ENCODE measurements at places on chromosomes 7 and 10.

GRCh38 chr10:110042891-110043290 is 35.1 kb downstream of the ADD3 start:
- DNase-seq: no peak

- DNase-seq: peak; percentile 67
Observed at GRCh38 chr7:92177362-92177761, 1.6 kb downstream of the LRRD1 start.

DNA sequence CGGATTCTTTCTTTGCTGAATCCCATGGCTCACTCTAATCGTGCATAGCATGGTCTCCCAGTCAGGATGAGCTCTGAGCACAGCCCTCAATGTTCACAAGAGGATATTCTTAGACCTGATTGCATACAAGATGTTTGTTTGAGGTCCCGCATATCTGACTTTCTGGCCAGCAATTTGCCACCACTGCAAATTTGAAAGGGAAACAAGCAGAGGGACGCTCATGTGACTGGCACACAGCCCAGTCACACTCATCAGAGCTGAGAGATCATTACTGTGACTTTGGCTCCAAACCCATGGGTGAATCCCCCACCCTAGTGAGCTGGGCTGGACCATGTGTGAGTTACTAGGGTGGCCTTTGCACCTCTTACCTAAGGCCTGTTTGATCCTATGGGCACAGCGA is 9.9 kb downstream of the TAS2R41 start:
- DNase-seq: no peak

- DNase-seq: no peak
Observed at GRCh38 chr10:31615129-31615528, 296.1 kb downstream of the ZEB1 start.

- DNase-seq: no peak
Observed at GRCh38 chr10:124560377-124561105, 98.9 kb downstream of the LHPP start.

DNA sequence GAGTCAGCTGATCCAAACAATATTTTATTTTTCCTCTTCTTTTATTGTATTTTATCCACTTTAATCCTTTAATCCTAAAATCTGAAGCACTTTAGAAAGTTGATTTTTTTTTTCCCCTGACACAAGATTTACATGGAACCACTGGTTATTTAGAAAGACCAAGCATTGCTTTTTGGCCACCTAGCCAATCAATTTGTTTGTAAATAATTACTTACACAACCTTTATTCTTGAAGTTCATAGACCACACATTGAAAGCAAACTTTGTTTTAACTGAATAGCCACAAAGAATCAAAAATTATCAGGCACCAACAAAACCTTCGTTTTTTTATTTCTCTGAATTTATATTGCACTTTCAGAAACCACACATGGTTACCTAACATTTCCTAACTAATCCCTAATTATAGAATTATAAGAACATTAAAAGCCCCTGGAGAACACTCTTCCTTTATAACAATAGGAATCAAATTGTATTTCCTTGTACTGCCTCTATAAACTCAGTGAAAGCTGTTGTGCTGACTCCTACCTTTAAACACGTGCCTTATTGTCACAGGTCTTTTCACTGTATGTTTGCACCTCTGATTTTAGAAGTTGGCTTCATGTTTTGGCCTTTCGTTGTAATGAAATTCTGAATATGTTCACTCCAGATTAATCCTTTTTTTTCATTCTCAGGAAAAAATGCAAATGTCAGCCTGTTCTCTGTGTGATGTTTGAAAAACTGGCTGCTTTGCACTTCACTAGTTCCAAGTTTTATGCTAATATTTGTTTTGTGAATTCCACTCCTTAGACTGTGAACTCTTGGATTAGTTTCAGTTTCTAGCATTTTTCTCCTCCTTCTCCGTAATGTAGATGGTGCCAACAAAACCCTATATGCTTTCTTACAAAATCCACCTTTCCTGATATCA is 1511.9 kb downstream of the REEP3 start:
- no peak for DNase-seq

GRCh38 chr10:92849234-92849525 is 860 bp downstream of the EXOC6 start:
- DNase-seq: peak; percentile 14

- DNase-seq: peak; percentile 72
Observed at GRCh38 chr10:117968354-117969182, 78.2 kb downstream of the RAB11FIP2 start.

DNA sequence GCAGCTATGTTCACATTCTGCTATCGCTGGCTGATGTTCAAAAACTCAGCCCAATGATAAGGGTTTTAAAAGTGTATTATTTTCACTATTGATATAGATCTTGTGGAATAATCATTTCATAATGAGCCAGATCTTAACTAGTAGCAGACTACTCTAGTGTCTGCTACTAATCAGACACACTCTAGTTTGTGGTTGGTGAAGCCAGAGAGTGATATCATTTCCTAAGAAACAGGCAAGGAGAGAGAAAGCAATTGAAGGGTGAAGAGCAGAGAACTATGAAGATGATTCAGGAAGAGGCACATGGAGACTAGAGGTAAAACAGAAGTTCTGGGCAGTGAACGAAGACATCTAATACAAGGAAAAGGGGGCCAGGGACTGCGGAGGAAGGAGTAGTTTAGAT is 58.2 kb upstream of the BET1 start:
- DNase-seq: no peak

DNA sequence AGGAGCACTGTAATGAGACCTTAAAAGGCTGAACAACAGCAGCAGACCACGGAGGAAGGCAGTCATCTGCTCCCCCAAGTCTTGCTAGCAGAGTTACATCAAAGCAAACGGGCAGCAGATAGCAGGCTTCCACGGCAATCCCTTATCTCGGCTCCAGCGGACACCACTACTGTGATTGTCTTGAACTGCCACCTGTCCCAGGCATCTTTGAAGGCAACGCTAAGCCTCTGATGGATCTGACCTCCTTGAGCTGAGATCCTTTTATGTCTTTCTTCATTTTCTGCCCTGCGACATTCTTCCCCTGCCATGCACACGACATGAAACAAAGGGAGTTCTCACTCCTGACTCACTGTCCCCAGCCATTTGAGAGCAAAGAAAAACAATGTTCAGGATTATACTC is 111.7 kb downstream of the GLI3 start:
- DNase-seq: no peak

DNA sequence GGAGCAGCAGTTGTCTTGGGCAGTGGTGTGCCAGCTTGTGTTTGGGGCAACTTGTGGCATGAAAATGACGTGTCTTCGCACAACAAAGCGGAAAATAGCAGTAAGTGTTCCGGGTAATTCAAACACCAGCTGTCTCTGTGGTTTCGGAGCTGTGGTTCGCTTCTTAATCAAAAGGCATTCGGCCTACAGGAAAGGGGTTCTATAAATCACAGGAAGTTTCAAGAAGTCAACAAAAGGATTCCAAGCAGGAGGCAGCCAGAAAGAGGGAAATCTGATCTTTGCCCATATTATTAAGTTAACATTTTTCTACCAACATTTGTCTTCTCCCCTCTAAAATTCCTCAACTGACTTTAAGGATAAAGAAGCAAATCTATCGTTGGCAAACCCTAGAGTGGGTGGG is 353.4 kb downstream of the FGFR2 start:
- no peak for DNase-seq

- DNase-seq: no peak
Observed at GRCh38 chr10:132860532-132860931, 74.6 kb upstream of the NKX6-2 start.

DNA sequence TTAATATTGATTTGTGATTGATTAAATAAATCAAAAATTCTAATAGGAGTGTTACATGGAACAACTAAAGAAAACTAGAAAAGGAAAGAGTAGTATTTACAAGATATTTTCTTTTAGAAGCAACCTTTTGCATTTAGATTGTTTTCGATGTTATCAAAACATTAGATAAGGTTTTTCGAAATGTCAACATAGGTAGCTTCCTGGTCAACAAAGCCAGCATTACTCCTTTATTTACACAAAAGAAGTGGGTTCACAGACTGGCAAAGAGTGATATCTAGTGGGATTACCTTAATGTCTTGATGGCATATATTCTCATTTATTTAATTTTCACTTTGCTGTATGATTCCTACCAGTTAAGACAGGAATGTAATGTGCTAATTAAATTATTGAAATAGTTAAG is 117.3 kb upstream of the TEX47 start:
- no peak for DNase-seq

DNA sequence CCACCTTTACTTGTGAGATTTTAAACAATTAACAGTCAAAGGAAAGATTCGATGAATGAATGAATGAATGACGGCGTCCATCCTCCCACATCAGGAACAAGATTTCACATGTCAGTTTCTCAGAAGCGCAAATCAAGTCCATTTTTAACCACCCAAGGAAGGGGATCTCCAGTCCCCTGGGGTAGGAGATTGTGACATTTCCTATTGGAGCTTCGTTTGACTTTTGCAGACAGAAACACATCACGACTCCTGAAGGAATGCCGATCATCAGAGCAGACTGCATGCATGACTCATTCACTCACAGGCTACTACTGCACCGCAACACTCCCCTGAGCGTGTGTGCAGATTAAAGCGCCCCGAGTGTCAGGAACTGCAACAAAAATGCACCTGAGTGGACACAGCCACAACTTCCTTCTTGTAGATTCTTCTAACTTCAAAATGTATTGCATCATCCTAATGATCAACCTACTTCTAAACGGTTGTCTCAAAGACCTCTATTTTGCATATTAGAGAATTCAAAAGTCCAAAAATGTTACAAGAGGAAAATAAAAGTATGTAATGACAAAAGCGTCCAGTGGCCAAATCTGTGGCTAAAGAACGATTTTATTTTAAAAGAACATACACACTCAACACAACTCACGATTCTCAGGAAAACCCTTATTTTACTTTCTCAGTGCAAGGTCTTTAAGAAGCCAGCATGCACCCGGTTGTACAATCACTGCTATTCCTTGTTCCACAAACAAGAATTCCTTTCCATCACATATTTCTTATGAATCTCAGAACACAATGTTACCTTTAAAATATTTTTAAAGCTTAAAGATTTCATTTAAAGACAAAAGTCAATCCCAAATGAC is 172.6 kb downstream of the FAM107B start:
- no peak for DNase-seq

- DNase-seq: no peak
Observed at GRCh38 chr7:25234336-25234735, 6.0 kb upstream of the NPVF start.

DNA sequence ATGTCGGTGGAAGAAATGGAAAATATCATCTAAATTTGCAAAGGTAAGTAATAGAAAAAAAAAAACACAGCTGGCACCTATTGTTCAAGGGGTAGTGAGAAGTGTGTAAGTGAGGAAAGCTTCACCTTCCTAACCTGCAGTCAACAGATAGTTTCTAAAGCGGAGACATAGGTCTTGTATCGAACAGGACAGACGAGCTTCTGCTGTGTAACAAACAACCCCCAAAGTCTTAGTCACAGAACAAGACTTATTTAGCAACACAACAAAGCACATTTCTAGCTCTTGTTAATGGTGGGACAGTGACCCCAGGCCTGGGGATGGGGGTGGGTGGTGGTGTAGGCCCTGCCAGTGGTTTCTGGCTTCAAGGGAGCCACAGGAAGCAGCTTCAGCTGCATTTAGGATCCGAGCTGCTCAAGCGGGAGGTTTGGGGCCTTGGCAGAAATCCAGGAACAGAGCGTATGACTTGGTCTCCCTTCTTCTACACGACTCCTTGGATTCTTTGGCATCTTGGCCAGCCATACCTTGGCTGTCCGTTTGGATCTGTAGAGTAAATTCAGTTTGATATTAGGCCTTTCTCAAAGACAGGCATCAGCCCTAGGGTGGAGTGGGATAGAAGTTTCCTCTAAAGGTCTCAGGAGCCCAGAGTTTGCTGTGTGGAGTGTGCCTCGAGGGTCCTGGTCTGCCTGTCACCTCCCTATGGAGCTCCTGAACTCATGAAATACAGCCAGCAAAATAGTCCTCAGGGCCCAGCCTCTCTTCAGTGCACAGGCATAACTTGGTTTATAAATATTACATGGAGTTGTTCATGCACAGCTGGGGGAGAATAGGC is 56.9 kb upstream of the SHH start:
- no peak for DNase-seq

DNA sequence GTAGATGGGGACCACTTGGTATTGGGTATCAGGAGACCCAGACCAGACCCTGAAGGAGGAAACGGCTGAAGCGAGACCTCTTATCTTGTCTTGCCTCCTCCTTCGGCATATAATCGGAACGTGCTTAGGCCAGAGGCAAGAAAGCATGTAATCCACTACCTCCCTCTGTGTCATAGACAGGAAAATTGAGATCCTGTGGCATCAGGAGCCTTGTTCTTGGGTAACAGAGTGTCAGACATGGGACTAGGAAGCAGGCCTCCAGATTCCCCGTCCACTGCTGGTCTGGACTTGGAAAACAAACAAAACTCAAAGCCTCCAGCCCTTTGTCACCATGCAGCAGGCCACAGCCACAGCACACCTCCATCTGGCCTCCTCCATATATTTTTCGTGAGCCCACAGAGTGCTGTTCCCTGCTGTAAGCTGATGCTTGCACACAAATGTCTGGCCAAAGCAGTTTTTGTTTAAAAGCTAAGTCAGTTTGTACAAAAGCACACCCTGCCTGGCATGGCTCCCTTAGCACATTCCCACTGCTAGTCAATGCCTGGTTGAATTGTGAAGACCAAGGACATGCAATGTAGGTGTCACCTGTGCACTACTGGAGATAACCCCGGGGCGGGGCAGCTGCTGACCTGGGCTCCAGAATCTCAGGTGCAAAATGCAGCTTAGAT is 510.9 kb downstream of the RPS24 start:
- DNase-seq: no peak

DNA sequence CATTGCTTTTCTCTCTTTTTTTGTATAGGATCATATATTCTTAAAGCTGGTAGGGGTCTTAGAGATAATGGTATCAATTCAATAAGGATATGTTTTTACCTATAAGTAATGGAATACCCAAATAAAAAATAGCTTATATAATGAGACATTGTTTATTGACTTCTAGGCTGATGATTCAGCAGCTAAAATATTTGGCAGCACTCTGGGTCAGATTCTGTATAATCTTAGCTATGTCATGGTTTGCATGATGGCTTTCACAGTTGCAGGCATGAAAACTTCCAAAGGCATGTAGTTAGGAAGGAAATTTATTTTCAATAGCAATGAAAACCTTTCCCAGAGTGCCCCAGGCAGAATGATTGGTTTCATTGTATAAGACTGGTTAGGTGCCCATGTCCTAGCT is 32.1 kb upstream of the A1CF start:
- no peak for DNase-seq

- DNase-seq: no peak
Observed at GRCh38 chr7:113408999-113409398, 290.6 kb upstream of the SMIM30 start.
